Activated naive CD4-positive, alpha-beta T cell treated with anti-CD3 and anti-CD28 coated beads, Interleukin-2, amount 10 ng/mL, durations not matched to agents 7 days and 5 days (primary cell): ENCODE measurements at places on chromosomes 6 and 20.

GRCh38 chr20:59632541-59633113 lies 28.3 kb downstream of the PHACTR3 start:
- DNase-seq = no peak

DNA sequence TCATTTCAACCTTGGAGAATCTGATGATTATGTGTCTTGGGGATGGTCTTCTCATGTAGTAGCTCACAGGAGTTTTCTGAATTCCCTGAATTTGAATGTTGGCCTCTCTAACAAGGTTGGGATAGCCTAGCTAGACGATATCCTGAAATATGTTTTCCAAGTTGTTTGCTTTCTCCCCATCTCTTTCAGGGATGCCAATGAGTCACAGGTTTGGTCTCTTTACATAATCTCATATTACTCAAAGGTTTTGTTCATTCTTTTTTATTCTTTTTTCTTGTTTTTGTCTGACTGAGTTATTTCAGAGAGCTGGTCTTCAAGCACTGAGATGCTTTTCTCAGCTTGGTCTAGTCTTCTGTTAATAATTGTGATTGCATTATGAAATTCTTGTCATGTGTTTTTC lies 42.7 kb upstream of the COL9A1 start:
- DNase-seq = no peak

GRCh38 chr6:91864911-91865310 lies 1278.0 kb upstream of the MAP3K7 start:
- DNase-seq = no peak

GRCh38 chr6:106194949-106195921 lies 109.1 kb downstream of the PRDM1 start:
- peak; percentile 29 for DNase-seq

GRCh38 chr6:83365931-83366330 lies 64.9 kb downstream of the ME1 start:
- no peak for DNase-seq

GRCh38 chr20:44615876-44616603 lies 33.7 kb downstream of the PKIG start:
- DNase-seq = no peak

- DNase-seq = peak; percentile 65
Measured at GRCh38 chr20:24289737-24290481, 179.5 kb upstream of the SYNDIG1 start.
